ENCODE measurements at places on chromosomes 7 and 10. TPM values are rescaled to one million over a fixed set of nuclear protein-coding genes. Genes with fewer than 3 reads are reported as not detected.

The VIPR2 gene
- total RNA-seq = not detected

The WEE2 gene
- total RNA-seq = not detected

The MSS51 gene
- total RNA-seq = 2.3 TPM

The NKX1-2 gene
- not detected for total RNA-seq

The CUZD1 gene
- total RNA-seq = 1.3 TPM

The SPDYE9 gene
- not detected for total RNA-seq

The ZNF488 gene
- 0.58 TPM for total RNA-seq

The PDE6C gene
- not detected for total RNA-seq

The SPDYE6 gene
- not detected for total RNA-seq

The SLC26A5 gene
- not detected for total RNA-seq

The LLCFC1 gene
- not detected for total RNA-seq

The CFAP46 gene
- not detected for total RNA-seq

GRCh38 chr10:27242473-27242950 is 1.9 kb upstream of the ACBD5 start:
- no peak for DNase-seq

DNA sequence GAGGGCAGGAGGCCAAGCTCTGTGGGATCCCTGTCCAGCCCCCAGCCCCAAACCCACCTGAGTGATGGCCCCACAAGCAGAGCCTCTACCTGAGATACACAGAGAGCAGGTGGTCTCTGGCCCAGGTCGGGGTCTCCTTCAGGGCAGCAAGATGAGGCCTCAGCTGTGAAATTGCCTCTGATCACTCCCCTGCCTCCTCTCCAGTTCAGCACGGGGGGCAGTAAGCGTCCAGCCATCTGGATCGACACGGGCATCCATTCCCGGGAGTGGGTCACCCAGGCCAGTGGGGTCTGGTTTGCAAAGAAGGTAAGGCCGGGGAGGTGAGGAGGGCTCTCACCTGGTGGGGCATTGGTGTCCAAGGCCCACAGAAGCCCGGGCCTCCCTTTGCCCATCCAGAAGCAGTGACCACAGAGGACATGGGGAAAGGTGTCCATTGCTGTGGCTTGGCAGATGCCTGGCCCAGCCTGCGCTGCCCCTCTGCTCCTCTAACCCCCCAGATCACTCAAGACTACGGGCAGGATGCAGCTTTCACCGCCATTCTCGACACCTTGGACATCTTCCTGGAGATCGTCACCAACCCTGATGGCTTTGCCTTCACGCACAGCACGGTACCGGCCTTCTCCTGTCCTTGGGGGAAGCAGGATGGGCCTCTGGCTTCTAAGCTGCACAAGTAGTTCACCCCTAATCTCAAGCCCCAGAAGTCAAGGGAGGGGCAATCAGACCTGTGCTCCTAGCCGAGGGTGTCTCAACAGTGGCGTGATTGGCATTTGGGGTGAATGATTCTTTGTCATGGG is 3.1 kb downstream of the CPA1 start:
- no peak for DNase-seq

- peak; percentile 9 for DNase-seq
Observed at GRCh38 chr7:22726907-22727713, at the start of gene IL6. Gene IL6, plus strand, starts transcription at chr7:22727200. Its CDS starts 63 bp downstream, at chr7:22727263.

DNA sequence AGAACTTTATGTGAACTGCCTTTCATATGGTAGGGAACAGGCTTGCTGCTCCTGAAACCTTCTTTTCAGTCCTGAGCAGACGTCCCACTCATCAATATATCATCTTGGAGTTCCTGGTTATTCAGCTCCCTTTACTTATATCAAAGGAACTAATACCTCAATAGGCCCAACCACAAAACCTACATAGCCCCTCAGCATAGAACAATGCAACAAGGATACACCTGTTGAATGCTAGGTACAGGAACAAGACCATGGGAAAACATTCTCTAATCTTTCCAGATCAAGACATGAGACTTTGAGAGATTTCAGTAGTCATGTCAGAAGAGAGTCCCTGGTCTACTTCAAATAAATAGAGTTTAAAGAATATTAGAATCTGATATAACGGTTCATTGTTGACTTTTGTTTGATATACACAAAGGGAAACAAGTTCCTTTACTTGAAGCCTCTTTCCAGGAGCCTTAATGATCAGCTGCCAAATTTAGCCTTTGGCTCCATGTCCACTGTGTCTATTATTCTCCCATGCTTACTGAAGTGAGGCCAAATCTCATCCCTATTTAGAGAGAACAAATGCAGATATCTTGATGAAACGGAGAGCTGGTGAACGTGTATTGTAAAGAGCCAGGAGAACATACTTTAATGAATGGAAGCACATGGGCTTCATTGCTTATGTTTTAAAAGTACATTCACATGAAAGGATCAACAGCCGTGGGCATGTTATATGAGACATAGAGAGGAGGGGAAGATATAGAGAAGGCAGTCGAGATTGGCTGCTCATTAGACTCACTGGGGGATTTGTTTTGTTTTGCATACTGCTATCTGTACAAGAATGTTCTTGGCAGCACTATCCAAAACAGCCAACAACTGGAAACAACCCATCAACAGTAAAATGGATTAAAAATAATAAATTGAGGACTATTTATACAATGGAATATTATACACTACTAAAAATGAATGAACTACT is 9.5 kb downstream of the RHOBTB1 start:
- DNase-seq = no peak

DNA sequence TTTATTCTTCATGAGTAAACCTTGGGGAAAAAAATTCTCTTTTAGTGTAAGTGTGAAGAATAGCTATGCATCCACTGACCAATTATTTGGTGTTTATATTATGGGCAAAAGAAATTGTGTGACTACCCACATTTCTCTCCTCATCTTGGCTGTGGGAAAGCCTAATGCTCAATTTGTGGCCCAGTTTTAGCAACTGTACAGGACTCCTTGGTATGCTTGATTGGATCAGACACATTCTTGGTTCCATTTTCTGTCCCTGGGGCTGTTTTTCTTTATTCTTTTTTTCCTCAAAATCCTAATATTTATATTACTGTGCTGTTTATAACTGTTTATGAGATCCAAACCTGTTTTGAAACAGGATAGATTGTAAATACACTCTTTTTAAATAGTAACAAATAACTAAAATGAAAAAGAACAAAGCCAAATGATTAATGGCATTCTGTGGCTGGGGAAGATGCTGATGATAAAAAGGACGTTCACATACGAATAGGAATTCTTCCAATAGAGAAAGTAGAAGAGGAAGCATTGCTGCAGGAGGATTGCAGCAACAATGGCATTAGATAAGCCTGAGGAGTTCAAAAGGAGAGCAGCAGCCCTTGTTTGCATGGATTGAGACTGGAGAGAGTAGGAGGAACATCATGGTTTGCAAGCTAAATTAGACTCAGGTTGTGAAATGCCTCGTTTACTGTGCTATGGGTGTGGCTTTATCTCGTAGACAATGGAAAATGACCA is 580.5 kb downstream of the INHBA start:
- no peak for DNase-seq

DNA sequence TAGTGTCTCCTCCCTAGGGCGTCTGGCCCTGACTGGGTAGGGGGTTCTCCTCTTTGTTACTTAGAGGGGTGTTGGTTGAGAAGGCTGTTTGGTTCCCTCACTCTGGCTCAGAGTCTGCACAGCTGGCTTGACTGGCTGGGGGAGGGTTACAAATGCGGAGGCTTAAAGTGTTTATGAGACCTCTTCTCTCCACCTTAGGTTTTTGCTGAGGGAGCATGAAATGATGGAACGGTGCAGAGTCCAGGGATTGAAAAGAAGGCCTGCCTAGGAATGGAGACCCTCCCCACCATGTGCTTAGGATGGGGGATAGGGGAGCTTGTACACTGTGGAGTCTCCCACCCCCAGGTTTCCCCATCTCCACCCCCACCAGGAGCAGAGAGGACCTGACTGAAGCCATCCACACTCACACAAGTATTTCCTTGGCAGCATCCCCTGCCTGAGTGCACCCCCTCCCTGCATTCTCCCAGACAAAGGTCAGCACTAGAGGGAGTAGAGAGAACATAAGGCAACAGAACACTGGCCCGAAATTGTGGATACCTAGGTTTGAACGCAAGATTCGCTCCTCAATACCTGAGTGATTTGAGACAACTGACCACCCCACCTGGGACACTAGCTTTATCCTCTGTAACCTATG is 1.7 kb upstream of the LDB1 start:
- no peak for DNase-seq

GRCh38 chr7:2202901-2203765 is 29.6 kb downstream of the MAD1L1 start:
- DNase-seq = no peak

DNA sequence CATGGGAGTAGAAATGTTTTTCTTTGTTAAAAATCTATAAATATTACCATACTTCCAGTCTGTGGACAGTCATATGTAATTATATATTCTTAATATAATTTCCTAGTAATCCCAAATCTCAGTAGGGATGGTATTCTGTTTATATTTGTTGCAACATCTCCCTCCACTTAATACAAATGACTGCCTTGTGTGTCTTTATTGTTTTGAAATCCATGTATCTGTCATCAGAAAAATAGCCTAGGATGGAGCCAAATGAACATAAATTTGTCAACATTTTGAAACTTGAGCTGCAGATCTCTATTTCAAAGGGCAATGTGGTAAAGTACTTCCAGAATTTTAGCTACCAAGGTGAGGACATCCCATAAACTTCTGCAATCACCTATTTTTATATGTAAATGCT is 290.7 kb downstream of the TSPAN12 start:
- DNase-seq = no peak

DNA sequence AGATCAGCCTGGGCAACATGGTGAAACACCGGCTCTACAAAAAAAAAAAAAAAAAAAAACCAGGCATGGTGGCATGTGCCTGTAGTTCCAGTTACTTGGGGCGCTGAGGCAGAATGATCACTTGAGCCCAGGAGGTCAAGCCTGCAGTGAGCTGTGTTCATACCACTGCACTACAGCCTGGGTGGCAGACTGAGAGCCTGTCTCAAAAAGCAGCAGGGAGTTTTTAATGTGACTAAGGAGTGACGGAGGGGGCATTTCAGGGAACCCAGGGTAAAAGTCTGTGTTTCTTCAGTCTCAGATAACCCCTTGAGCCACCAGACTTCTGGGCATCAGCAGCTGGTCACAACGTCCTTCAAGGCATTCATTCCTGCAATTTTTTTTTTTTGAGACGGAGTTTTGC is 2.2 kb upstream of the C10orf95 start:
- no peak for DNase-seq

DNA sequence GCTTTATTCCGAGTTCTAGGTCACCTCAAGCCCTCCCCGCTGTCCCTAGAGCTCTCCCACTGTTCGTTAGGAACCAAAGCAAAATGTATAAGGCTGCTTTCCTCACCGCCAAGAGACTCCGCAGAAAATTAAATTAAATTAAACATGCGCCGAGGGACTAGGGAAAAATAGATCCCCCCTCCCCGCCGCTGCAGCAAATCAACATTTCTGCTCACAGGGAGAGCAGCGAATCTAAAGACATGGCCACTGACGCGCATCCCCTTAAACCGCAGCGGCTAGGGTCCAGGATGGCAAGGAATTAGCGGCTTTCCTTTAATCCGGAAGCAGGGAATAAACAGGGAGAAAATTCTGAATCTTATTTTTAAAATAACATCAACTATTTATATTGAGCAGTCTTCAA is 7.6 kb downstream of the SP8 start:
- no peak for DNase-seq

DNA sequence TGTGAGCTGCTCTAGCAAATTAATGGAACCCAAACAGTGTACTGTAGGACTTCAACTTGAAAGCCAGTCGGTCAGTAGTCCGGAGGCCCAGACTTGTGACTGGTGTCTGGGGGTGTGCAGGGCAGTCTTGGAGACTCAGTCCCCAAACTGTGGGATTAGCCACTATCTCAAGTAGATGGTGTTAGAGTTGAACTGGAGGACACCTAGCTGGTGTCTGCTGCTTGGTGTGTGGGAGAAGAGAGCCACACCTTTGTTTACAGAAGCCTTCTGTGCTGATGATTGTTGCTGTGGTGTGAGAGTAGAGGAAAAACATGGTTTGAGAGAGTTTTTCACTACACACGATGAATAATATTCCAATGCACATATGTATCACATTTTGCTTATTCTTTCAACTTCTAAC is 47.4 kb downstream of the CUL2 start:
- no peak for DNase-seq

DNA sequence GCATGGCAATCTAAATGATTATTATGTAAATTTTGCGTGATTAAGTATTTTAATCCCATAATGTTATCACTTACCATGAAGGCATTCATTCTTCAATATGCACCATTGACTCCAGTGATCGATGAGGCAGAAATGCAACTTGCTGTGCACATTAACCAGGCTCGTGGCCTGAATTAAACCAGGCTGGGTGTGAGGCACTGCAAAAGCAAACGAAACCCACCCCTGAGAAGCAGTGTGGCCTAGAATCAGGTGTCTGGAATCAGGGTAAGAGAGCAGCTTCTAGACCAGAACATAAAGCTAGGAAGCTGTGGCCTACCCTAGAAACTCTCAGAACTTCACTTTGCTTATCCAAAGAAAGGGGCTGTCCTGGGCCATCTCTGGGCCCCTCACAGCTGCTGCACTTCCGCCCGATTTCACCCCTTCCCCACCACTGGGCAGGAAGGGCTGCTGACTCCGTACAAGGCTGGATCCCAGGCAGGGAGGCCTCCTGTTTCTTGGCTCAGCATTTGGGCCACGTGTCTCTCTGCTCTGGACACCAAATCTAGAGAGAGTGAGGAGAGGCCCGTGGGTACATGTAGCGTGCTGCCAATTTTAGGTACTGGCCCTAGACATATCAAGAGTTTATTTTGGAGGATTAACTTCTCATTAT is 4.4 kb downstream of the PTPRE start:
- no peak for DNase-seq

GRCh38 chr7:151676759-151677158 is 157.1 kb upstream of the RHEB start:
- no peak for DNase-seq

DNA sequence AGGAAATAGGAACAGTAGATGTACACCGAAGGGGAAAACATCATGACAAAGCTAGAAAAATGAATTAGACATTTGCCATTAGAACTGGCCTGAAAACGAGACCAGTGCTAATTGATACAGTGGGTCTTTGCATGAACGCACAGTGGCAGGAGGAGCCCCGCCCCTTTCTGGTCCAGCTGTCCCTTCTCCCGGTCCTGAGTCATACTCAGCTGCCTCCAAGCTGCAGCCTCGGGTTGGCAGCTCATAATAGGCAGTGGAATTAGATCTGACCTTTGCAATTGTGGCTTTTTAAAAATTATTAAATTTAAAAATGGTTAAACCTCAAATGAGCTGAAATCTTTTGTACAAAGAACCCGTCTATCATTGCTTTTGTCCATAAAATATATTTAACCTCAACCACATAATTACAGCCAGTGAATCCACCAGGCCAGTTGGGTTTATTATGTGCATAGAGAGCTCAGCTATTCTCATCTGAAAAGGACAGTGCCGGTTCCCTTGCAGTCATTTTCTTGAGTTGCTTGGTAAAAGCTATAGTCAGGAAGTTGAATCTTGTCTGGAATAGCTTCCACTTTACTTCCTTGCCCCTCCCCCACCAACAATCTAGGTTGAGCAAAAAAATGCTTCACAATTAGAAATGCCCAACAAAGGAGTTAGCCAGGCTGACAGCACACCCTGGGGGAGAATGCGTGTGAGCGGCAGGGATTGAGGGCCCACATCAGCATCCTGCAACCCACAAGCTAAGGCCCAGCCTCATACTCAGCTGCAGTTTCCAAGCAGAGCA is 147.1 kb downstream of the BUB3 start:
- no peak for DNase-seq
